ENCODE measurements at places on chromosomes 1 and 21.
A peak's percentile ranks its signal among the peaks of the same experiment; 100 is the strongest.

GRCh38 chr1:46575778-46576177, 24.3 kb upstream of the KNCN start:
- DNase-seq = no peak

- peak; percentile 70 for DNase-seq
Observed at GRCh38 chr1:245856944-245857531, 650.0 kb downstream of the SMYD3 start.

GRCh38 chr21:17270229-17270628, 242.6 kb upstream of the CXADR start:
- DNase-seq = no peak

GRCh38 chr1:117368116-117369108, 1.2 kb downstream of the MAN1A2 start:
- peak; percentile 18 for DNase-seq

- DNase-seq = peak; percentile 79
Observed at GRCh38 chr1:167808104-167808503, 86.3 kb downstream of the MPZL1 start.

DNA sequence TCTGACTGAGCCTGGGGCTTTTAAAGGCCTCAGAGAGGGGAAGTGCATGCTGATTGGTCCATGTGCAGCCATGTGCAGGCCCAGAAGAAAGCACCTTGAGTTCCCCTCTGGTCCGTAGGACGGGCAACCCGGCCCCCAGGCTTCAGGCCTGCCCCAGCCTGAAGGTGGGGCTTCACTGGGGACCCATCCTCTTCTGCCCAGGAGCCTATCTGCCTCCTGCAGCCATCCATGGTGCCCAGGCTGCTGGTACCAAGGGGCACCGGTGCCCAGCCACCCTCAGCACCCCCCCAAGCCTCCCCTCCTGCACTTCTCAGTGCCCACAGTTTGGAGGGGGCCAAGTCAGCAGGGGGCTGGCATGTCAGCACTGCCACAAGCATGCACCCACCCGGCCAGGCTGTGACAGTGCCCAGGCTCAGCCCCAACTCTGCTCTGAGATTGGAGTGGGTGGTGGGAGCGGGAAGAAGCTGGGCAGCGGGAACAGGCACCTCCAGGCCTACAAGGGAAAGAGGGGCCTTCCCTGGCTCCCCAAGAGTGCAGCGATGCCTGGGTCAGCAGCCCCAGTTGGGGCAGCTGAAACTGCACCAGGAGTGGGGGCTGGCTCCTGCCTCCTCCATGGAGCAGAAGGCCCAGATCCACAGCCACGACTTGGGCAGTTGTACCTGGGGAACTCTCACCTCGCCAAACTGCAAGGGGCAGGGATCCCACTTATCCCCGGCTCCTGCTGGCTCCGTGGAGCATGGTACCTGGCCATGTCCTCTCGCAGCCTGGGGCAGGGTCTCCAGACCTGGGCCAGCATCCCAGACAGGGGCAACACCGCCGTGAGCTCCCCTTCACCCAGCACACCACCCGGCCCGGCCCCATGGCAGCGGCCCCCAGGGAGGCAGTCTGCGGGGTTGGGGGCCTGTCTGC, 11.7 kb downstream of the COL6A2 start:
- no peak for DNase-seq

- DNase-seq = no peak
Observed at GRCh38 chr1:230048922-230049321, 18.1 kb upstream of the GALNT2 start.

DNA sequence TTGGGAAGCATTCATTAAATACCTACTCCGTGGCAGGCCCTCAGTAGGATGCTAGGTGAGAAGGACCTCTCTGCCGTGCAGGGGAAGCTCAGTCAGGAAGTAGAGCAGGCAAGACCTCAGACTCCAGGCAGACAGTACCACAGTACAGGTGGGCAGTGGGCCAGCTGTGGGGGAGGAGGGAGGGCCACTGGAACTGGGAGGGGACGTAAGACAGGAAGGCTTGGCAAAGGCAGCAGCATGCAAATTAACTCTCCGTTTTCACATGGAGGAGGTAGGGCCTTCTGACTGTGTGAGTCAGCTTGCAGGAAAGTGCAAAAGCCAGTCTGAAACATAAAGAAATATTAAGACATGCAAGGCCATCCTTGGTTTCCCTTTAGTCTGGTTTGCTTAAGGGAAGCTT, 157.7 kb downstream of the TRIM33 start:
- DNase-seq = peak; percentile 4

GRCh38 chr21:30333736-30334135, 3.8 kb downstream of the KRTAP27-1 start:
- DNase-seq = no peak

GRCh38 chr1:25616987-25617624, 515 bp downstream of the MAN1C1 start:
- DNase-seq = no peak

GRCh38 chr21:33751120-33751519, 108.8 kb downstream of the ITSN1 start:
- DNase-seq = no peak

- DNase-seq = no peak
Observed at GRCh38 chr21:38396325-38396724, 102.0 kb downstream of the ERG start.

GRCh38 chr1:21659924-21660326, 9.2 kb downstream of the RAP1GAP start:
- DNase-seq = no peak

GRCh38 chr1:201816309-201816854, 12.6 kb upstream of the IPO9 start:
- DNase-seq = no peak

DNA sequence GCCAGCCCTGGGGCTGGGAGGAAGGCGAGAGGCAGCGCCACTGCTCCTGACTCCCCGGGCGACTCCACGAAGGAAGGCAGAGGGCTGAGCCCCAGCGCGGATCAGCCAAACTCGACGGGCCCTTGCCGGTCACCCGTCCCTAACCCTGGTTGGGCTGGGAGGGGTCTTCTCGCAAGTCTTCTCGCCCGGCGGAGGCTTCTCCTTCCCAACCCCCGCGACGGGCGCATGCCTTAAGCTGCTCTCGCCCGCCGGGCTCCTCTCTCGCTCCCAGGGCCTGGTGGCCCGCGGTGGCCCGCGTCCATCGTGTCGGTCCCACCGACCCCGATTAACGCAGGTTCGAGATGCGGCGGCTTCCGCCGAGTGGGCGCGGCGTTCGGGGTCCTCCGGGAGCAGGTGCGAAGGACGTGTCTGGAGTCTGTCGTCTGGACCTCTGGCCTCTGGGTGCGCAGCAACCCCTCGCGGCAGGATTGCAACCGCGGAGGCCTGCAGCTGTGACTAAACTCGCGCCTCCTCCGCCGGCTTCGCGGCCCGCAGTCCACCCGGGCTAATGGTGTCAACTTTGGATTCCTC, 29.0 kb upstream of the PPM1J start:
- DNase-seq = peak; percentile 70

DNA sequence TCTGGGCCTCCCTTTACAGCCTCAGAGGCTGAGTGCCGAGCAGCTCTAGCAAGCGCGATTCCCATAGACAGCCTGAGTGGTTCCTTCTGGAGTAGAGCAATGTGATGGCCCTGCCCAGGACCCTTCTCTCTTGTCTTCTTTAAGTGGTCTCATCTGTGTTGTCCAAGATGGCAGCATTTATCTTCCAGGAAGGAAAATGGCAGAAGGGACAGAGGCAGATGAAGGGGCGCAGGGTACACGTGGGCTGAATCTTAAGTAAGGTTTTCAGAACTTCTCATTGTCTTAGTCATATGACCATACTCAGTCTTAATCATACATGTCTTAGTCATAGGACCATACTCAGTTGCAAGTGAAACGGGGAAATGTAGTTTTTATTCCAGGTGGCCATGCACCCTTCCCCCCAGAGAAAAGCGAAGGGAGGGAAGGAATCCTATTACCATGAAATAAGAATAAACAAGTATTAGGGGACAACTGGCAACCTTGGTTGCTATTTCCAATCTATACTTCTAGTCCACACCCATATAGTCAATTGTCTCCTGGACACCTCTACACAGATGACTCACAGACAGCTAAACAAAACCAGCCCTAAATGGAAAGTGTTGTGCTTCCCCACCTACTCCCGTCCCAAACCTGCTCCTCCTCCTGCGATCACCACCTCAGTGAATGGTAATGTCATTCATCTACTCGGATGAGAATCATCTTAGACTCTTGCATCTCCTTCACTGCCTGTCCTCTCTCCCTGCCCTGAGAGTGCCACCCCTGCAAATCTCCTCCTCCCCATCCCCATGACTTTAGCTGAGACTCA, 13.3 kb downstream of the OVAAL start:
- DNase-seq = peak; percentile 57

GRCh38 chr1:42429603-42430002, 26.2 kb downstream of the ZMYND12 start:
- DNase-seq = peak; percentile 55

DNA sequence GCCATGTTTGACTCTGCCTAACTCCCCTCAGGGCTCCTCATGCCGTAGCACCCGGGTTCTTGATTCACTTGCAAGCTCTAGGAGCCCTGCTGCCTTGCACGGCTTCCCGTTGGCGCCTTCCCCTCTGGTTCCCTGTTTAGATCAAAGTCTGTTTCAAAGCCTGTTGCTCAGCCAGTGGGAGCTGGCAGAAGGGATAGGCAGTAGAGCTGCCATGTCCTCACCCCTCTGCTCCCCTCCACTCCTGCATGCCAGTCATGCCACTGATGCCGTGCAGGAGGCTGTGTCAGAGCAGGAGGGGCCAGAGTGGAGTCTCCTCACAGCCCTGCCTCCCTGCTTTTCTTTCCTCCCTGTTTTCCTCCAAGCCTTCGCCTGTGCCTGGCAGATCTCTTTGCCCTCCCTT, 26.5 kb downstream of the HMGCS2 start:
- DNase-seq = no peak

GRCh38 chr21:43369124-43369523, 57.8 kb downstream of the SIK1 start:
- no peak for DNase-seq

DNA sequence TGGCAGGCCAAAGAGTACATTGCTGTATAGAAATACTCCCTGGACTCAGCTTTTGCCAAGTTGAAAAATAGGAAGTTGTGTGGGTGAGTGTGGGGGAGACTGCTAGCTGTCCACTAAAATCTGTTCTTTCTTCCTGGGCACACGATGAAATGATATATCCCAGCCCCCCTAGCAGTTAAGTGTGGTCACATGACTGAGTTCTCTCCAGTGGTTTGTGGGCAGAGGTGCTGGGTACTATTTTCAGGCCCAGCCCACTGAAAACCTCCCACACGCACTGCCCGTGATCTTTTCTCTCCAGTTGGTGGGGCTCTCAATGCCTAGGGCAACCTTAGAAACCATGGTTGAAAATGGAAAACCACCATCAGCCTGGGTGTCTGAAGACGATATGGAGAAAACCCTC, 119.7 kb upstream of the LMO4 start:
- no peak for DNase-seq

DNA sequence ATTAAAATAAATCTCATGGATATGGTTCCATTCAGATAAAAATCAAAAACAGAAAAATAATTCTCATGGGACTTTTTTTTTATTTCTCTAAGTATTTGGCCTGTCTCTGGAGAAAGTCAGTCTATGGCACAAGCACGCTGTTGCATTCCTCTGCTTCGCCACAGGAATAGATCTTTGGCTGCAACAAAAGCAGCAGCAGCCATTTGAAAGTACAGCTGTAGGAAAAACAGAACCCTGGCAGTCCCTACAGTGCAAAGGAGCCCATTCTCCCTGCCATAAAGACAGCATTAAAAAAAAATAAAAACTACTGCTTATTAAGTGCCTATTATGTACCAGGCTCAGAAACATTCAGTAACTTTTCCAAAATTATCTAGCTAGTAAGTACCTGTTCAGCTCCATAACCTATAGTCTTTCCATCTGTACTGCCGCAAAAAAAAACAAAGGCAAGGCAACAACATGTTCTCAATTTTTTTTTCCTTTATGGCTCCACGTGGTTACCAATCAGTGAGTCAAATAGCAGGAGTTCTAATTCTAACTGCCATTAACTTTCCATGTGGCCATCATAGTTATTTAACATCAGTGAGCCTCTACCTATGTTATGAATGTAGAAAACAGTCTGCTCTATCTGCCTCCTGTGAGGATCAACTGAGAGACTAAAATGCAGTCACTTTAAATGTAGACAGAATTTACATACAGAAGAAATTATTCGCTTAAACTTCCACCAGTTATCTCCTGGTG, 22.7 kb downstream of the SLC35D1 start:
- no peak for DNase-seq

- DNase-seq = no peak
Observed at GRCh38 chr1:229303855-229304254, 32.9 kb downstream of the RAB4A start.

- DNase-seq = peak; percentile 31
Observed at GRCh38 chr1:42844592-42845140, 1.7 kb upstream of the ZNF691 start.

DNA sequence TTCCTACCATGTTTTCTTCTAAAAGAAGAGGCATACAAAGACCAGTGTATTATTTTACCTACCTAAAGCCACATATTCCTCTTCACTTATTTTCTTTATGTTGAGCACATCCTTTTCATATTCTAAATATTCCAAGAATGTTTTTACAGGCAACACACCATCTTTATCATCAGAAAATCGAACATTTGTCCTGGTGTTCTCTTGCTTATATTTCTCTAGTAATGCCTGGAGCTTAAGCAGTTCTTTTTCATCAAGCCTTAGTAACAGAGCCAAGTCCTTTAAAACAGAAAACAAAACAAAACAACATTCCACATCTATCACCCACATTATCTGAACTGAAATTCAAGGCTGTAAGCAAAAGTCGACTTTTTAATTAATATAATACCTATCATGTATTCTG, 88.7 kb downstream of the IARS2 start:
- DNase-seq = no peak

GRCh38 chr1:71843012-71843411, 439.3 kb downstream of the NEGR1 start:
- no peak for DNase-seq

- peak; percentile 72 for DNase-seq
Observed at GRCh38 chr1:100736746-100737145, 17.2 kb downstream of the VCAM1 start.

GRCh38 chr1:214717351-214717750, 114.4 kb downstream of the CENPF start:
- DNase-seq = no peak

DNA sequence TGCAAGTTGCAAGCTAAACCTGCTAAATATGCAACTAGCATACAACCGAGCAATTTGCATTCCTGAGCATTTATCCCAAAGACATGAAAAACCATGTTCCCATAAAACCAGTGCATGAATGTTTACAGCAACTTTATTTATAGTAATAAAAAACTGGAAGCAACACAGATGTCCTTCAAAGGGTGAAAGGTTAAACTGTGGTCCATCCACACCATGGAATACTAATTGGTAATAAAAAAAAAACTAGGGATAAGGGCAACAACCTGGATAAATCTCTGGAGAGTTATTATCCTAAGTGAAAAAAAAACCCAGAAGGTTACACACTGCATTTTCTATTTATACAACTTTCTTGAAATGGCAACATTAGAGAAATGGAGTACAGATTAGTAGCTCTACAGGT, 474.1 kb downstream of the SMYD3 start:
- DNase-seq = peak; percentile 15

GRCh38 chr1:205477759-205478247, 22.0 kb upstream of the BLACAT1 start:
- DNase-seq = no peak

DNA sequence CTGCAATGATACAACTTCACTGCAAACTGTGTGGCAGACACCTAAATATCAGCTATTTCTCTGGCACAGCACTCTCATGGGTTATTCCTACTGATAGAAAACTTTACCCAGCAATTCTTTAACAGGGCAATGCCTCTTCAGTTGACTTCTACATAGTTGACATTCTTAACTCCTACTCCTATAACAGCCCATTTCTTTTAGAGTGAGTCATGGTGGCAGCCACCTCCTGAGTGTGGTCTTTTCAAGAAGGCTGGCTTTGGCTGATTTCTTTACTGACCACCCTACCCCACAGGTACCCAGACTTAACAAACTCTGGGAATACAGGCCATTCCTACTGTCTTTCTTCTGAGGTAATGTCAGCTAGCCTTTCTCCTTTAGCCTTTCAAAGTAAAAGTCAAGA, 805.8 kb upstream of the ADGRL2 start:
- DNase-seq = no peak

Measured in HCEC 1CT (cell line).